ENCODE measurements at places on chromosomes 2 and 18. TPM values are rescaled to one million over a fixed set of nuclear protein-coding genes. Genes with fewer than 3 reads are reported as not detected.

TMEM247 gene
- not detected for total RNA-seq

C1QL2 gene
- total RNA-seq, result 0.15 TPM

NR4A2 gene
- under 0.01 TPM for total RNA-seq

STK16 gene
- total RNA-seq, result 42.6 TPM

CDCA7 gene
- total RNA-seq, result 12.0 TPM

MC2R gene
- total RNA-seq, result not detected

TAF4B gene
- total RNA-seq, result 3.6 TPM
